ENCODE measurements at places on chromosomes 5 and 9.

- no peak for DNase-seq
Observed at GRCh38 chr9:100292414-100292813, 60.3 kb downstream of the TEX10 start.

DNA sequence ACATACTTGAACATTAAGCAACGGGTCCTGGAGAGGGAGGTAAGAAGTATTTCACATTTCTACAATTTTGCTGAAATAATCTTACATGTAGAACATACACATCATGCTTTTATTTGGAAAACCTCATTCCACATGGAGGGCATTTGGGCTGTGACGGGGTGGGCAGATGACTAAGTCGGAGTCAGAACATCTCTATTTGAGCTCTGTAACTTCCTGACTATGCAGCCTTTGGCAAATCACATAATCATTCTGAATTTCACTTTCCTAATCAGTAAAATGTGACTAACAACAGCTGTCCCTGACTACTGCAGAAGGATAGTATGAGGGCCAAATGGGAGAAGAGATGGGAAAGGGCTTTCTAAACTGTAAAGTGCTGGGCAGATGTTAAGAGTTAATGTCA lies 17.1 kb upstream of the IL6ST start:
- DNase-seq = no peak

DNA sequence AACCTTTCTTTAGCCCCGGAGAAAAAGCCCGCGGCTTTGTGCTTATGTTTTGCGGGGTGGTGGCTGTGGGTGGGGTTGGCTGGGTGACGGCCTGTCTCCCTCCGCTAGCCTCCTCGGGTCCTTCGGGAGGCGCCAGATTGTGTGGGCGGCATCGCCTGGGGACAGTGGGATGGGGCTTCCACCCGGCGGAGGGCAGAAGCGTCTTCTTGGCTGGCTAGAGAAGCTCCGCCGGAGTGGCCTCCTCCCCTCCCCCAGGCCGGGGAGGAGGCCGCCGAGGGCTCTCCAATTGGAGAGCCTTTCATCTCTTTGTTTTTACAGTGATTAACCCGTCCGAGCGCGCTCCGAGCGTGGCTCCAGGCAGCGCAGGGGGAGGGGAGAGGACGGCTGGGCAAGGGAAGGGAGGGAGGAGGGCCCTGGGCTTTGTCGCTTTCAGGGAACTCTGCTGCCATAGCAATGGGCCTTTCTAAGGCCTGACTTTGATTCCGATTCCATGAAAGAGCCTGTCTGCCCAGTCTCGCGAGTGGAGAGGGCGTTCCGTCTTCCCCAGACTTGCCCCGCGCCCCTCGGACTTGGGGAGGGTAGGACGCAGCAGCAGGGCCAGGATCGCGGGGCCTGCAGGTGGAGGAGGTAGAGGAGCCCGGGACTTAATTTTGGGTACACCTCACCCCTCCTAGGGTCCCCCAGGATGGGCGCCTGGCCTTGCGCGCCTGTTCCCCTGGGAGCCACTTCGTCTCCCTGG lies 36.7 kb upstream of the TIFAB start:
- DNase-seq = no peak

- no peak for DNase-seq
Observed at GRCh38 chr5:164000819-164001218, 495.4 kb downstream of the MAT2B start.

DNA sequence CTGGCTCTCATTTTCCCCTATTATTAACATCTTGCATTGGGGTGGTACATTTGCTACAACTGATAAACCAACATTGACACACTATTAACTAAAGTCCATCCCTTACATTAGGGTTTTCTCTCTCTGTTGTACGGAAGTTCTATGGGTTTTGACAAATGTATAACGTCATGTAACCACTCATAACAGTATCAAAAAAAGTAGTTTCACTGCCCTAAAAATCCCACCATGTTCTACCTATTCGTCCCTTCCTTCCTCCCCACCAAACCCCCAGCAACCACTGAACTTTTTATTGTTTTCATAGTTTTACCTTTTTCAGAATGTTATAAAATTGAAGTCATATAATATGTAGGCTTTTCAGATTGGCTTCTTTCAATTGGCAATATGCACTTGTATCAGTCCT lies 40.1 kb downstream of the MLLT3 start:
- DNase-seq = no peak

DNA sequence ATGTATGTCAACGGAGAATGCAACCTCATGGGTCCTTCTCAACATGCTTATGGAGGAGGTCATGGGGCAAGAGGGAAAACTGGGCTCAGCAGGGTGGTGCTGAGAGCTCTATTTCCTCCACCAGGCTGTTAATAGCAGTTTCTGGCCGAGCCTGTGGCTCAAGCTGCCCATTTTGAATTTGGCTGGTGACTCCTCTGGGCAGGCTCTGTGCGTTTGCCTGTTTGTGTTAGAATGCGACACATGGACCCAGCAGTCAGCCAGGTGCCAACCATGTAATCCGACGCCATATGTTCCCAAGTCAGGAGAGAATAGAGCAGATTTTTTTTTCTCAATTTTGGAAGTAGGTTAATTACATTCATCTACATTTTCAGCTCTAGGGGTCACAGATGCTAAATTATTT lies 387.7 kb upstream of the CLINT1 start:
- no peak for DNase-seq

- no peak for DNase-seq
Observed at GRCh38 chr9:123162791-123163345, 105.5 kb downstream of the STRBP start.

- no peak for DNase-seq
Observed at GRCh38 chr5:15510092-15510491, 10.1 kb downstream of the FBXL7 start.

GRCh38 chr5:60497706-60498500 lies 202.1 kb downstream of the DEPDC1B start:
- no peak for DNase-seq

DNA sequence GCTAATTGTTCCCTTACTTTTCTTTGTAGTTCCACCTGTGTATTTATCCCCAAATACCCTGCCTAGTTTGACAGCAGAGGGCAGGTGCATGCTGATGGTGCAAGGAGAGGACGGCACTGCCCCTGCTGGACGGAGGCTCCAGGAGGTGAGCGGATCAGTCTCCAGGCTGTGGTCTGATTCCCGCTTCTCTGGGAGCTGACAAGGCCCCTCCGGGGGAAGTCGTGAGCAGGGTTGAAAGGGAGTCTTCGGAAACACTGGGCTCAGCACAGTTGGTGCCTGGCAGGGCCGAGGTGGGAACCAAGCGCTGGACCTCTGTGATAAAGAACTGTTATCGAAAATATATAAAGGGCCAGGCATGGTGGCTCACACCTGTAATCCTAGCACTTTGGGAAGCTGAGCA lies 52.9 kb downstream of the RASGEF1C start:
- DNase-seq = no peak

DNA sequence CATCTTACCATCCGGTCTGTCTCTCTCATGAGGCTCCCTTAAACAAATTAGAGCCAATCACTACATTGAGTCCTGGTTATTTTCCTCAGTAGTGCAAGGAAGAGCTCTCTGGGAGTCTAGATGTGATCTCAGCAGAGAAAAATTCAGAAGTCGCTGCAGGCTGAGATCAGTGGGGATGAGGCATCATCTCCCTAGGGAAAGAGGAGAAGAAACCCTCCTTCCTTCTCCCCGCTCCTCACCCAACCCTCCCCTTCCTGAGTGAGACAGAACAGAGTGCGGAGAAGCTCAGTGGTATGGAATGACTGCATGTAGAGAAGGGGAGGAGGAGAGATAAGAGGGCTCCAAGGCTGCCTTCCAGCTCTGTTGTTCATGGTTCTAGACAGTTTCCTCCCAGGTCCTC lies 80.5 kb downstream of the PAPPA start:
- no peak for DNase-seq

- DNase-seq = no peak
Observed at GRCh38 chr9:127844821-127845359, 9.6 kb downstream of the ENG start.
